ENCODE measurements at places on chromosomes 4 and X.

DNA sequence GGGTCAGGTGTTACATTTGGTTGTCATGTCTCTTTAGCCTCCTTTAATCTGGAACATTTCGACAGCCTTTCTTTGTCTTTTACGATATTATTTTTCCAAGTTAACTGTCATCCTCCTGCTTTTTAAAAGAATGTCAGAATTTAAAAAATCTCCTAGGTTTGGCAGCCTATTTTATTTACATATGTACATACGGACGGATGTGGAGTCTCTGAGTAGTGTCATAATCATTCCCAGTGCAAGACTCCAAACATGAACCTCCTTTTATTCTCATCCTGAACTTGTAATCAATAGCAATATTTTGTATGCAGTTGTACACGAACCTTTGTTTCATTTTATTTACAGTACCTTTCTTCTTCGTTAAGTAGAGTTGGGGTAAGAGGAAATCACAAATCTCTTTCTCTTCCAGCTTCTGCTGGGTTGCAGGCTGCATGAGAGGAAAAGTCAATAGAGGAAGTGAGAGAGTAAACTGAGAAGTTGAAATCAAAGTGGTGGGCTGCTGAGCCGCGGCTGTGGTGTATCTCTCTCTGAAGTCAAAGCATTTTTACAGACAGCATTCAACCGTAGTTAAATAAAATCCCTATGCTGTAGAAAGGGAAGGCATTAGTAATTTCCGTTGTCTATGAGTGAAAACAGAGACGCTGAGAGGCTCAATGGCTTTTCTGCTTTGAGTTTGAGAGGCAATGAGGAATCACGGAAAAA is 53.9 kb upstream of the RPS6KA3 start:
- DNase-seq: no peak

GRCh38 chrX:124592744-124593143 is 246.4 kb downstream of the SH2D1A start:
- no peak for DNase-seq

DNA sequence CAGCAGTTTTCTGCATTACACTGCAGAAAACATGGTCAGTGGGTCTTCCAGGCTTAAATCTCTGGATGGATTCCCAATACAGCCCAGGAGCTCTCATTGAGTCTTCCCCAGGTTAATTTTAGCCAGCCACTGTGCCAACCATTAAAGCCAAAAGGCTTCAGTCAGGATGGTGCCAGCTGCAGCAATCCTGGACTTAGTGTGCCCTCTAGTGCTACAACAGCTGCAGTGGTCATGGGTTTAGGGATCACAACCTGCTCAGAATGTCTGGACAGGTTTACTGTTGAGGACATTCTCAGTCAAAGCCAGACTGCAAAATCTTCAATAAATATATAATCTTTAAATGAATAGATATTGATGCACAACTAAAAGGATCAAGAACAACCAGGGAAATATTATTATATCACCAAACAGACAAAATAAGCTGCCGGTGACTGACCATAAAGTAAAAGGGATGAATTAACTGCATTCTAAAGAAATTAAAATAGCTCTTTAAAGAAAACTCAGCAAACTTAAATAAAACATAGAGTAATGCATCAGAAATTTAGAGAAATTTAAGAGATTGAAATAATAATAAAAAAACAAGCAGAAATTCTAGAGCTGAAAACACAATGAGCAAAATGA is 639.9 kb downstream of the SPOCK3 start:
- DNase-seq: no peak

- no peak for DNase-seq
These were observed 712.0 kb upstream of the AADAT start for GRCh38 chr4:170801771-170802170.

DNA sequence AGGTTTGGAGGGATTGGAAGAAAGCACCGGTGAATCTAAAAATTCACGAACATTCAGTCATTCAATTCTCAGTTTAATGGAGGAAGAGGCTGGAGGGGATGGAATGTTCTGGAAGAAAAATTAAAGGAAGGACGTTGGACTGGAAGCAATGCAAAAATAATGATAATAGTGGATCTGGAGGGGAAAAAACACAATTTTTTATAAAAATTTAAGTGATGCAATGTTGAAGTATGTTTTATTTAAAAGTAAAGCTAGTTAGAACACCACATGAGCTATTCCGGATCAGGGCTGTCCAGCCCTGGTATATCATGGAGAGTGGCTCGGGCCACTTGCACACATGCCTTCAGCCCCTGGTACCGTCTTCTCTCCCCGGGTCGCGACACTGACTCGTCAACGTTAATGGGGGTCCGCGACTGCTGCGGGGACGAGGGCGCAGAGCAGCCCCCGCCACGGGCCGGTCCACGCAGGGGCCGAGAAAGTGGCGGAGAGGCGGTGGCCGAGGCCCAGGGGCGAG is 204.6 kb downstream of the TENM3 start:
- DNase-seq: no peak

DNA sequence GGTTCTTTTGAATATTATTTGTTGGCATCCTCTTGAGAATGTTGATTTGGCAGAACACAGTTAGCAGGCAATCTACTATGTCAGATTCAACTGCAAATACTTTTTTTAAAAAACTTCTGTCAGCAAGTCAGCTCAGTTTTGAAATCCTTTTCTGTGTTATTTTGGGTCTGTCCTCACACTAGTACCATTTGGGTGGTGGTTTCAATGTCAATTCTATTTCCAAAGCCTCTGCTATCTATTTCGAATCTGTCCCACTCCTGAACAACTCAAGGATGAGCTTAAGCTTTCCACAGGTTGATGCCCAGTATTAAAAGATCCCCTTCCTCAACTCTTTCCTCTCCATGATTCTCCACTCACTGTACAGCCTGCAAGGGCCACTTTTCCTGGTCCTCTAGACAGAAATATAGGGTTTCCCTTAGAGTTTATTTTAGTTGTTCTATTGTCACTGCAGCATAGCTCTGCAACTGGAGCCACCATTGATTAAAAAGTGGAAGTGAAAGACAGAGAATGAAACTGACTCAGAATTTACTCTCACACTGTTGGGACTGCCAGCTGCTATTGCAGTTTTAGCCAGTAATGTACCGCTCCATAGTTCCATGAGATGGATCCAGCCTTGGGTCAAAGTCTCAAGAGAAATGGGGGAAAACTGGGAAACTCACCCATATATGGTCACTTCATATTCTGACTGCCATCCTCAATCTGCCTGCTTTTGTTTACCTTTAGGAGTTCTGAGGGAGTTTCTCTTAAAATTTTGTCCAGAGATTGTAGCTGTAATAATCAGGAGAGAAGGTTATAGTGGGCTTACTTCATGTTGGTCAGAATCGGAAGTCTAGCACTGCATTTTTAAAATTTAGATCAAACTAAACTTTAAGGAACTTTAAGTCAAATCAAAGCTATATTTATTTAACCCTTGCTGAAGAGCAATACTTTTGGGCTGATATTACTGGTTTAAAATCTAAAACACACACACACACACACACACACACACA is 14.6 kb downstream of the HDX start:
- no peak for DNase-seq

DNA sequence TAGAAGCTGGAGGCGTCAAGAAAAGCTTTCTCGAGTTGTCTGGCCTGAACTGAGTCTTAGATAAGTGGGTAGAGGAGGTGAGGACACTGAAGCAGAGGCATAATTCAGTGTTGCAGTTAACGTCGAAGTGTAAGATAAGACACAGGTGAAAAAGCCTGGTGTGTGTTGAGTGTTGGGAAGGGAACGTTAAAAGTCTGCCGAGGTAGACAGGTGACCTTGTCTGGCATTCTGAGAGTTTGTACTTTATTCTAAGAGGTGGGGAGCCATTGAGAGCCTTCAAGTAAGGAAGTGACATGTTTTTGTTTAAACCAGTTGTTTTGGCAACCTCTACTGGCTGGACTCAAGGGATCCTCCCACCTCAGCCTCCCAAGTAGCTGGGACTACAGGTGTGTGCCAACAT is 219.1 kb downstream of the SHROOM3 start:
- DNase-seq: no peak

DNA sequence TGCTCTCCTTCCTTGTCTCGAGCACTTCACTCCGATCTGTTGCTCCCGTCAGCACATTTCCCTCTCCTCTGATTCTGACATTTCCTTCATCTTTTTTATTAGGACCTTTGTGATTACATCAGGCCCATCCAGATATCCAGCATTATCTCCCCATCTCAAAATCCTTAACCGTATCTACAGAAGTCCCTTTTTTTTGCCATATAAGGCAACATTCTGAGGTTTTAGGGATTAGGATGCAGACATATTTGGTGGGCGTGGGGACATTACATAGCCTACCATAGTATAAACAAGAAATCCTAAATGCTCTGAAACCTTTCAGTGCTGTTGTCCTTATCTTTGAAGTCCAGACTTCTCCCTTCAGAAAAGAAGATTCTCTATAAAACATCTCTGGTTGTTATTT is 505.0 kb upstream of the PITX2 start:
- DNase-seq: no peak

GRCh38 chr4:44016570-44017421 is 431.8 kb downstream of the KCTD8 start:
- no peak for DNase-seq

GRCh38 chr4:75922588-75922987 is 18.2 kb downstream of the NAAA start:
- no peak for DNase-seq

DNA sequence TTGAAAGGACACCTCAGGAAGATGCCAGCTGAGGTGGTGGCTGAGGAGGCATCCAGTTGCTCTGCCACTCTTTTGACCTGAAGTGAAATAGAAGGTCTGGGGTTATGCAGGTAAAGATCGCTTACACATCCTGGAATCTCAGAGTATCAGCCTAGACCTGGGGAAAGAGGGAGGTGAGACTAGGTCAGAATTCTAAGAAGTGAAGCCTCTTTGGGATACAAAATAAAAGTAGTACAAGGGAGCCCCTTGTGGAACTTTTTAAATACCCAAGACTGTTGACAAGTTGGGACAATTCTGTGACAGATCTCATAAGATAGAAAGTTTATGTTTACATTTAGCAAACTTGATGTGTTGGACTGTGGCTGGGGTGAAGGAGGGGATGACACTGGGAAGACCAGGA is 263.1 kb downstream of the SPRY1 start:
- DNase-seq: no peak

DNA sequence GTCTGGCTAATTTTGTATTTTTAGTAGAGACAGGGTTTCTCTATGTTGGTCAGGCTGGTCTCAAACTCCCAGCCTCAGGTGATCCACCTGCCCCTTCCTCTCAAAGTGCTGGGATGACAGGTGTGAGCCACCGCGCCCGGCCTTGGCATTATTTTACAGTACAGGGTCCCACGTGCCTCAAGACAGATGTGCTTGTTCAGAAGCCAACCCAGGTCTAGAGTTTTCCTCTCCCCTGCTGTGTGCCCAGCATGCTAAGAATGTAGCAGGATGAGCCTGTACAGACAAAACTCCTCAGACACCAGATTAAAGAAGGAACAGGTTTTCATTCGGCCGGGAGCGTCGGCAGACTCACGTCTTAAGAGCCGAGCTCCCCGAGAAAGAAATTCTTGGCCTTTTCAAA is 42.2 kb downstream of the CRLF2 start:
- DNase-seq: no peak
